ENCODE measurements at places on chromosomes 12 and 14.
A peak's percentile ranks its signal among the peaks of the same experiment; 100 is the strongest.

DNA sequence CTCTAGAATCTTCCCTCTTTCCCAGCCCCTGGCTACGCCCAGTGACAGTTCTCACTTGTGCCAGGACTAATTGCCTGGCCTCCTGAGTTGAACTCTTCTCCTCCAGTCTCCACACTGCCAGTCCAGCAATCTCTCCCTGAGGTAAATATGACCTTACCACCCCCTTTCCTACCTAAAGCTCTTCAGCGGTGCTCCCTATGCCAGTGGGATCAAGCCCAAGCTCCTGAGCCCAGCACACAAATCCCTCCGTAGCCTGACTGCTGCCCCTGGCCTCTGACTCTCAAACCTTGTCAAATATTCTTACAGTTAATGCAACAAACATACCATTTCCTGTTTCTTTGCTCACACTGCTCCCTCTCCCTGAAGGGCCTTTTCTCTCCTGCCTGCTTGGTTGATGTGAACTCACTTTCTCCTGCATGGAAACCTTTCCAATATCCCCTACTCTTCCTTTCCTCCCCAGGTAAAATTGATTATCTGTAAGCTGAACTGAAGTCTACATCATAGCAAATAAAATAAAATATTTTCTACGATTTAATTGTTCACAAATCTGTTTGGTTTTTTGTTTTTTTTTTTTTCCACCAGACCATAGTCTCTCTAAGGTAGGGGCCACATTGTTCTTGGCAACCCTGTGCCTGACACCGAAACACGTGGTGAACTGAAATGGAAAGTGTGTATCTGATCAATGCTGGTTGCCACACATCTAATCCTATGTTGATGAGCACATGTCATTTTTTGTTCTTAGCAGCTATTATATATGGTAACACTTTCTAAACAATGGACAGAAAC is 147.5 kb downstream of the SLC38A6 start:
- no peak for DNase-seq

DNA sequence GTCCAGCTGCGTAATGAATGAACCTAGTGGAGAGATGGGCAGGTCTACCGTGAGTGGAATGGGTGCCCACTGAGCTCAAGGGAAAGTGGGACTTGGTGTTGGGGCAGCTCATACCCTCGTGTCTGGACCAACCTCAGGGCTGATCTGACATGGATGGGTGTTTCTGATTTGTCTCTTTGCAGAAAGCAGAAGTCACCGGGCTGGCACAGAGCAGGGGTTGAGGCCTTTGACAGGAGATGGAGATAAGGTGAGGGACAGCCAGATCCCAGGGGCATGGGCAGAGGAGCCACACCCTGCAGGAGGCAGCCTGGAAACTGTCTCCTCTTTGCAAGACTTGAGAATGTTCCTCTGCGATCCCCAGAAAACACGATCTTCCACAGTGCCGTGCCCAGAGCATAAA is 20.9 kb upstream of the PPP1CC start:
- no peak for DNase-seq

- no peak for DNase-seq
These were observed 11.2 kb downstream of the KCNH3 start for GRCh38 chr12:49549735-49550692.

DNA sequence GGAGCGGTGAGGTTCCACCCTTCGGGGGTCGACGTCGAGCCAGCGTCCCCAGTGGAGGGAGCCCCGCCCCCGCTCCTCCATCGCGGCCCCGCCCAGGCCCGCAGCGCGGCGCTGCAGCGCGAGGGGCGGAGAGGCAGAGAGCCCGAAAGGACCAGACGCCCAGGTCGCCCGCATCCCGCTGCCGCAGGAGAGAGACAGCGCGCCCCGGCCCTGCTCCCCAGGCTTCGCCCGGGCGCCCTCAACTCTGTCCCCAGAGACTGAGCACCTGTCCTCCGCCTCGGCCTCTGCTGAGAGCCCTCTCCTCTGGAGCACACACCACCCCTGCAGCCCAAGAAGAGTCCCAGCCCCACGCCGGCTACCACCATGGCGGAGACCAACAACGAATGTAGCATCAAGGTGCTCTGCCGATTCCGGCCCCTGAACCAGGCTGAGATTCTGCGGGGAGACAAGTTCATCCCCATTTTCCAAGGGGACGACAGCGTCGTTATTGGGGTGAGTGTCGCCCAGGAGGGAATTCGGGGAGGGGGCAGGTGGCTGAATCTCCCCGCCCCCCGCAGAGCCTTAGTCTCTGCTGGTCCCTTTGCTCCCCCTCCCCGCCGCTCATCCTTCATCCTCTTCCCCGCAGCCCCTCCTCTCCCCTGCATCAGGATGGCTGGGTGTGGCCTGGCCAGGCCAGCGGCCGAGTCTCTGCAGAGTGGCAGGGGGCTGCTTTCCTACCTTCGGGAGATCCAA is at the start of gene KIF5A:
Gene KIF5A, plus strand, starts transcription at position 136 of the 732 bp plus-strand sequence. Its CDS starts 228 bp downstream, at position 364.
- DNase-seq = peak; percentile 79

- no peak for DNase-seq
These were observed 29.8 kb downstream of the OR10P1 start for GRCh38 chr12:55666508-55666907.

DNA sequence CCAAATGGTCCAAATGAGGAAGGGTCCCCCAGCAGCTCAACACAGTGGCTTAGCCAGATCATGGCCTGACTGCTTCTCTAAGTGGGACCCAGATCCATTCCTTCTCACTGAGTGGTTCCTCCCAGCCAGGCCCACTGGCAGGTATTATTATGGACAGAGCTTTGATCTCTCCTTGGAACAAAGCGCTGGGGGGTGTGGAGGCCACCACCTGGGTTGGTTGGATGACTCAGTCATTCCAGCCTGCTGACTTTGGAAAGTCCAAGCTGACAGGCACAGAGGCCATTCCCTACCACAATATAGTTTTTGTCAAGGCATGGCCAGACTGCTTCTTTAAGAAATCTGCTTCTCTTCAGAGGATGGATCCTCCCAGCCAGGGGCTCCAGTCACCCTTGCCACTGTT is 341.1 kb downstream of the BTG1 start:
- DNase-seq = no peak

- DNase-seq = peak; percentile 50
These were observed 15.8 kb upstream of the HNF1A start for GRCh38 chr12:120962532-120963020.

DNA sequence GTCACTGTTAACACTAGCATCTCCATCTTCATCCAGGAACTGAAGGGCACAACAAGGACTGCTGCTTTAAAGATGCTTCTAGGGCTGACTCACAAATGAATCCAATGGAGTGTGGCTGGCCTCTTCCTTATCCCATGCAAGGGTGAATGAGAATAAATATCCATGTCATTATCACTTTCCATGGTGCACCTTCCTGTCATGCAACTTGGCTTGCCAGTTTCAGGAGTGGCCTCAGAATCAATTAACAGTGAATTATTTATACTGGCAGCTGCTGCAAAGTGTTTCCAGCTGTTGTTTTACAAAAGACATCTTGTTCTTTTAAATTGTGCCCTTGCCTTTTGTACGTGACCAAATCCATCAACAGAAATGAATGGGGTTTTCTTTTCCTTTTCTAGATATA is 499.3 kb upstream of the TMEM132C start:
- no peak for DNase-seq

- no peak for DNase-seq
These were observed 9.3 kb upstream of the B4GALNT3 start for GRCh38 chr12:450438-450837.

GRCh38 chr12:79415746-79416435 is 274.9 kb downstream of the PAWR start:
- DNase-seq = no peak

DNA sequence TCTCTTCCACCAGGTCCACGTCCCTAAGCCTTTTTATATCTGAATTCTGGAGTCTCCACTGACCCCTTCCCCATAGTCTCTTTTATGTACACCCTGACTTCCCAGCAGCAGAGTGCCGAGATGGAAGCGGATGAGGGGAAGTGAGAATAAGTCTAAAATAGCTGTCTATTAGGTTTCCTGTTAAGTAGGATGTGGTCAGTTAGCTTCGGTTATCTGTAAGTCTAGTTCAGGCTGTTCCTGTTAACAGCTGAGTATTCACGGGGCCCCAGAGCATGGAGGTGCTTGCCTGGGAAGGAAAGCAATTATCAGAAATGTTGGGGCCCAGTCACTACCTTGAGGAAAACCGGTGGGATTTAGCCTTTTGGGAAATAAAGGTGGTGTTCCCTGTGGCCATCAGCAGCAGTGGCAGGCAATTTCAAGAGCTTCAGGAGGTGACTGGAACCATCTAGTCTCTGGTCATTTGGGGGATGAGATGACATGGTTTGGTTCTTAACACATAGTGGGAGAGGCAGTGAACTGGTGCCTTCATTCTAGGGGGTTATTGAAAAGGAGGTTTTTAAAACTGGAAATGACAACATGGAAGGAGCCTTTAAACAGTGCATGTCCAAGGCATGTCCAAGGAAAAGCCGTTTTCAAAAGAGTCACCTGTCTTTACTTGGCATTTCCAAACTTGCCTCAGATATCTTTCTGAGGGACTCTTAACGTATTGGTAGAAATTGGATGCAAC is 21.8 kb downstream of the CHST11 start:
- peak; percentile 57 for DNase-seq

DNA sequence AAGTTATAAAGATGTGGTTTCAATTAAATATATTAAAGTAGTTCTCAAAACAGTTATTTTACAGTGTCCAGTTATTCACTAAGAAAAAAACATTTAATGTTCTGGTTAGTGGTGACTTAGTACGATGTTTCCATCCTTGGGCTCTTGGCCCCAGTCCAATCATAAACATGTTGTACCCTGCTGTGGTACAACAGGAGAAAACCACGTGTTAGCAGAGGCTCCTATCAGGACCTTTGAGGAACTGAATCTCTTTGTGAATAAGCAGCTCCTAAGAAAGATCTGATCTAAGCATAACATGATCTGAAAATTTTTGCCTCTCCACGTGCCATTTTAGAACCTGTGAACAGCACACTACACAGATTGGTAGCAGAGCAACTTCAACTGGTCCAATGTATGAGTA is 234.0 kb downstream of the SYT1 start:
- DNase-seq = no peak

- no peak for DNase-seq
These were observed 65.1 kb upstream of the CPM start for GRCh38 chr12:68998041-68998440.

- peak; percentile 63 for DNase-seq
These were observed 448 bp downstream of the FBXL14 start for GRCh38 chr12:1594006-1594260.

DNA sequence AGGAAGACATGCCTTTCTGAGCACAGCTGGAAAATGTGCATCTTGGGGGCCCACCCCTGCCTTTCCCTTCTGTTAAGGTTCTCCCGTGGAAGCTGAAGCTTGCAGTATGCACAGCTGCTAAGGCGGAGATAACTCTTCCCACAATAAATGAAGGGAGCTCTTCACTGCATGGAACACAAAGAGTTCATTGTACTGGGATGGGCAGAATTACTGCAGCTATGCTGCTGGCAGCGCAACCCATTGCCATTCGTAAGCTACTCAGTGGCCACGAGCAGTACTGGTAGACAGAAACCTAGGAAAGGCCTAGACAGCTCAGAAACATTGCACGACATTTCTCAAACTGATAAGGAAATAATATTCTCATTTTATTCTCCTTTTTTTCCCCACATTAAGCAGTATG is 310.2 kb downstream of the MDGA2 start:
- no peak for DNase-seq

- no peak for DNase-seq
These were observed 77.5 kb downstream of the ELK3 start for GRCh38 chr12:96271469-96272199.

DNA sequence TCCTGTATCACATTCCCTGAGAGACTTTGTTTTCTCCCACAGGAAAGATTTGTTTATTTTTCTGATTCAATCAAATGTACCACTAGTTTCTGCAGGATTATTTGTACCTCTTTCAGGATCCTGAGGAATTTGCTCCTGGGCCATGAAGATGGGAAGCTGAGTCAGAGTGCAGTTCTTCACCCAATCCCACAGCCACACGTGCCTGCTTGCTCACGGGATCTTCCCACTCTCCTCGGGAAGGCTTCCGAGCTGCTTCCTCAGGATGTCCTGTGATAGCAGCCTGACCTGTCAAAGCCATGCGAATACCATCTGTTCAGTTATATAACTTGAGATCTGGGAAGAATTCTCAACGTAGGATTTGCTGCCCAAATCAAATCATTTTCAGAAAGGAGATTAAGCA is 41.8 kb upstream of the HIF1A start:
- no peak for DNase-seq

DNA sequence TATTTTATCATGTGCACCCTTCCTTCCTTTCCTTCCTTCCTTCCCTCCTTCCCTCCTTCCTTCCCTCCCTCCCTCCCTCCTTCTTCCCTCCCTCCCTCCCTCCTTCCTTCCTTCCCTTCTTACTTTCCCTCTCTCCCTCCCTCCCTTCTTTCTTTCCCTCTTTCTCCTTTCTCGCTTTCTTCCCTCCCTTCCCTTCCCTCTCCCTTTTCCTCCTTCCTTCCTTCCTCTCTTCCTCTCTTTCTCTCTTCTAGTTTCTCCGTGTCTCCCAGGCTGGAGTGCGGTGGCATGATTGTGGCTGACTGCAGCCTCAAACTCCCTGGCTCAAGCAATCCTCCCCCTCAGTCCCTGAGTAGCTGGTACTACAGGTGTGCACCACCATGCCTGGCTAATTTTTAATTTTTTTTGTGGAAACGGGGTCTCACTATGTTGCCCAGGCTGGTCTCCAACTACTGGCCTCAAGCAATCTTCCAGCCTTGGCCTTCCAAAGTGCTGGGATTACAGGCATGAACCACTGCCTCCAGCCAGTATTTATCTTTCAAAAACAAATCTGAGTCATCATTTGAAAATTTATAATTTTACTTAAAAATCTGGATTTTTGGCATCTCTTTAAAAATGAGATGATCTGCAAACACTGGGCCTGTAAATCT is 7.8 kb downstream of the C1RL start:
- DNase-seq = no peak

- no peak for DNase-seq
These were observed 198.4 kb upstream of the FOXN3 start for GRCh38 chr14:89615421-89615820.

DNA sequence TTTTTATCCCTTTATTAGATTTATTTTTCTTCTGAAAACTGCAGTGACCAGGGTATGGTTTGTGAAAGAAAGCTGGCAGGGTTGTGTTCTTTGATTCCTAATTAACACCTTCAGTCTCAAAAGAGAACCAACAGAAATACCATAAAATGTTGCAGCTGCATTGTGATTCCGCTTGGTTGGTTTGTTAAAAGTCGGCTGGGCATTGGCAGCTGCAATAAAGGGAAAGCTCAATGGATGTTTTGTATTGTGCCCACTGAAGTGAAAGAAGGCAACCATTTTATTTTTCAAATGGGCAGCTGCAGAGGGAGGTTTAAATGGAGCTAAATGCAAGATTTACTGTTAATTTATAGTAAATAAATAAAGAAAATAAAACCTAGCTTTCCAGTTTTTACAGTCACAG is 16.7 kb downstream of the LGR5 start:
- DNase-seq = no peak

- DNase-seq = no peak
These were observed 505 bp upstream of the HEBP1 start for GRCh38 chr12:13000616-13000924.

- no peak for DNase-seq
These were observed 377.8 kb downstream of the DPF3 start for GRCh38 chr14:72515779-72516770.
